ENCODE measurements at places on chromosomes 2 and 18.

- DNase-seq, result no peak
Measured at GRCh38 chr18:6200204-6200774, 214.4 kb downstream of the L3MBTL4 start.

- no peak for DNase-seq
Measured at GRCh38 chr2:172047566-172048507, 37.5 kb upstream of the DLX1 start.

DNA sequence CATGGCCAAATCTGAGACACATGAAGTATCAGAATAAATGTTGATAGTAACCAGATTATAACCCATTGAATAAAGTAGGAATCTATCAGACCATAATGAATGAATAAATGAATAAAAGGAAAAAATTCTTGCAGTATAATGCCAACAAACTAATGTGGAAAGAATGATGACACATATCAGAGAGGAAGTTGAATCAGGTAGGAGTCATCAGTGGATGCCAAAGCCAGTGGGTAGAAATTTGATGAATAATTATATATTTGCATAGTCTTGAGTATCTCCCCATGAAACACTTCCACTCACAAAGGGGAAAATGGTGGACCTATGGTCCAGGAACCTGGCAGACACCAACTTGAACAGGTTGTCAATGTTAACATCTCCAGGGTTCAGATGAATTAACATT lies 68.6 kb downstream of the GALNT3 start:
- no peak for DNase-seq

DNA sequence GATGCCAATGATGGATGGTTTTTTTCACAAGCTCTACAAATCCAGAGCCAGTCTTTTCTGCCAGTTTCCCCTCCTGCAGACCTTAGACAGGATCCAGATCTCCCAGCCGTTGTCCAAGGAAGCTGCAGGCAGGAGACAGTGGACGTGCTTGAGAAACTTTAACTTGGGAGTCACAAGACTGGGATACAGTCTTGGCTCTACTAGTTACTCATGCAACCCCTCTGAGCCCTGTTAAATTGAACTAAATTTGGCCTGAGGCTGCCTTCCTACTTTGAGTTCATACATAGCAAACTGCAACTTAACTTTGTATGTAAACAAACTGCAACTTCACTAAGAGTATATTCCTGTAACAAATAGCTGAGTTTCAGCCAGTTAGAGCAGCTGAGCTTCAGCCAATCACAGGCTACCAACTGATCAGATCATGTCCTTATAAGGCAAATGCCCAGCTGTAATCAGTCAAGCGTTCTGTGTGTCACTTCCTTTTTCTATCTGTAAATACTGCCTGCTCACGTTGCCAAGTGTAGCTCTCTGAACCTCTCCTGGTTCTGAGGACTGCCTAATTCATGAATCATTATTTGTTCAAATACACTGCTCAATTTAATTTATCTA lies 140.9 kb downstream of the CAPN13 start:
- DNase-seq, result no peak

GRCh38 chr18:41820784-41821183 lies 134.2 kb upstream of the PIK3C3 start:
- DNase-seq, result no peak

DNA sequence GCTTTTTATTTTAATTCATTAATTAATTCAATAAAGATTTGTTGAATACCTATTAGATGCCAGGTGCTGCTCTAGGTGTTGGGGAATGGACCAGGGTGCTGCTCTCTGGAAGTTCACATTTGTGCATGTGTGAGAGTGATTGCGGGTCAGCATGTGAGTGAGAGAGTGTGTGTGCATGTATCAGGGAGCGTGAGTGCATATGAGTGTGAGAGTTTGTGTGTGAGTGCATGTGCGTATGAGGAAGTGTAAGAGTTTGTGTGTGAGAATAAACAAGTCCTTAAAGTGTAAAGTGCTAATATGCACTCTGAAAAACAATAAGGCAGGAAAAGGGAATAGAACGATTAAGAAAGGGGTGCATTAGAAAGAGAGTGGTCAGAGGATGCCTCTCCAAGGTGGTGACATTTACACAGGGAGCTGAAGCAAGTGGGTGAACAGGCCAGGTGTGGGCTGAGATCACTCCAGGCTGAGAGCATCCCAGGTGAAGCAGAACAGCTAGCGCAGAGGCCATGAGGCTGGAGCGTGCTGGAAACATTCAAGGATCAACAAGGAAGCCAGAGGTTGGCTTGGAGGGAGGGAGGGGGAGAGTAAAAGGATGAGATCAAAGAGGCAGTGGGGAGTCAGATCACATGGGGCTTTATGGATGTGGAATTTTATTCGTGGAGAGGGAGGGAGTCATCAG lies 50.5 kb upstream of the SLC1A4 start:
- no peak for DNase-seq

GRCh38 chr2:85178980-85179411 lies 45.8 kb downstream of the TCF7L1 start:
- no peak for DNase-seq

DNA sequence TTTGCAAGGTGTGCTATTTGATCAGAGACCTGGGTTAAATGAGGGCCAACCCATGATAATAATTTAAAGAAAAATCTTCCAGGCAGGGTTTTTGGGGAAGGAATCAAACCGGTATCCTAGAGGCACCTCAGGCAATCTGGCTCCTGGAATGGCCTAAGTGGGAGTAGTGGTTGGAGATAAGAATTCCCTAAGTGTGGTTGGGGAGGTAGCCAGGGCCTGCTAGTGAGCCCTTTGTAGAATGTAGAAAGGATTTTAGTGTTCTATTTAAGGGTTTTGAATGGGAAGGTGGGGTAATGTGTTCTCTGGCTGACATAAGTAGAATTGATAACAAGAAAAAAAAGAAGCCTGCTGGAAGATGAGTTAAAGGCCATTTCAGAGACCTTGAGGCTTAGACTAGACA lies 422.2 kb downstream of the XIRP2 start:
- no peak for DNase-seq

DNA sequence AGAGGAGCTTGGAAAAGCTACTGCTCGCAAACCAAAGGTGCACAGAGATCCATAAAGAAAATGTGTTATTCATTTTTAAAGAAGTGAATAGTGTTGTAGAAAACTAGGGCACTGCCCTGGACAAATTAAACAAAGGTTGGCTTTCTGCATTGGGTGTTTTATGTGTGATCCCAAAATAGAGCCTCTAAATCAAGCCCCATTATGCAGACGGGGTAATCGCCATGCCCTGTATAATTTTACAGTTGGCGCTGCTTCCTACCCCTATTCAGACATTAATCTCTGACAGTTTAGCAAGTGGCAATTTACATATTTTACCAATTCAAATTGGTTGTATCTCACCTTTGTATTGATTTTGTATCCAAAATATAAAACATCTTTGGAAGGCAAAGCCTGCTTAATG lies 109.1 kb downstream of the PID1 start:
- no peak for DNase-seq

GRCh38 chr2:116467243-116467642 lies 1347.2 kb upstream of the DDX18 start:
- no peak for DNase-seq

- no peak for DNase-seq
Measured at GRCh38 chr2:129247751-129248150, 731.7 kb upstream of the RAB6C start.

GRCh38 chr2:4670331-4670730 lies 967.0 kb downstream of the DCDC2C start:
- DNase-seq, result no peak

- no peak for DNase-seq
Measured at GRCh38 chr2:158319269-158319668, 137.3 kb downstream of the CCDC148 start.

- no peak for DNase-seq
Measured at GRCh38 chr2:71685073-71685848, 231.9 kb downstream of the DYSF start.

DNA sequence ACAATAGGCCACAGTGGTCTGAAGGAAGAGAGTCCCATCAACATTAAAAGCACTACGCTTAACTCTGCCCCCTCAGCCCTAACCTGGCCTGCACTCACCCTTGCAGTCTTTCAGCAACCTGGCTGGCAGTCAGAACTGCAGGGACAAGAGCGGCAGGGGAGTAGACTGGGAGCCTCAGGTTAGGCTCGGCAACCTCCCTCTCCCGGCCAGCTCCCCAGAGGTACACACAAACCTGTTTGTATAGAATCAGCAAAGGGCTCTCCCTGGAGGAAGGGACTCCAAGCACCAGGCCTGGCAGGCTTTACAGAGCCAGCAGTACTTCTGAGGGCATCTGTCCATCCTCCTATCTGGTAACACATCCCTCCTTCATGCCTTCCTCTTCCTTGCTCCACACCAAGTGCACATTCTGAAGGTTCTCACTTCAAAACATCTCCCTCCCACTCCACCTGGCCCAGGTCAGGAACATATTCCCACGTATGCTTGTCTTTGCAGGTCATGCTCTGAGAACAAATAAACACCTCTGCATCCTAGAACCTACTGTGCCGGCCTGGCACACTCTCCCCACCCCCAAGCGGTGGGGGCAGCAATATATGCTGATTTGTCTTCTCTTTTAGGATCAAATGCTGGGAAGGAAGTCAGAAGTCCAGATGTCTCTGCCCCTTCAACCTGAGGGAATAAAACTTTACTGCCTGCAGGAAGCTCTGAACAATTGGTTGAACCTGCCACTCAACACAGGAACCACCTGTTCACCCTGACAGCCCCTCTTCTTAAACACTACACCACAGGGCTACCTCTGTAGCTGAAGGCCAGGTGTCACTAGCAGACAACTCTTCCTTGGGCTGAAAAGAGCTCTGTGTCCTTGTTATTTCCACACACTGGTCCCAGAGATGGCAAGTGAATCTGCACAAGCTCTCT lies 12.6 kb upstream of the SFXN5 start:
- no peak for DNase-seq

- no peak for DNase-seq
Measured at GRCh38 chr2:192327576-192327975, 132.8 kb upstream of the TMEFF2 start.

DNA sequence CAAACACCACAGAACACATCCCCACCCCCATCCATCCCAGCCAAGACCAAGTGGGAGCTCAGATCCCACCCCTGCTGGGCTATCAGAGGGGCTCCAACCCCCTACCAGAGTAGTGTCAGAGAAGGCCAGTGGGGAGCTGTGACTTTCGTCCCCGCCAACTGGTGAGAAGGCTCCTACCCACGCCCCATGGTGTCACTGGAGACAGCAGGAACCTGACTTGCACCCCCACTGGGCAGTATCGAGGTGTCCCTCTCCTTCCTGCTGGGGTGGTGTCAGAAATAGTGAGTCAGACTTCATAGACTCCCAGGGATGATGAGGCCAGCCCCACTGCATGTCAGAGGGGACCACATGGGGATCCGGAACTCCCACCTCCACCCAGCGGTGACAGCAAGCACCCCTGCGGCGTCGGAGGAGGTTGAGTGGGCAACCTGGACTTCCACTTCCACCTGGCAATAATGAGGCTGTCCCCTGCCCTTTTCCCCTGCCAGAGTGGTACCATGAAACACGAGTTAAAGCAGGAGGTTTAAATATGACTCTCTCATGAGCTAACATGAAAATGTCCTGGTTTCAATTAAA lies 106.7 kb downstream of the CTIF start:
- DNase-seq, result no peak

DNA sequence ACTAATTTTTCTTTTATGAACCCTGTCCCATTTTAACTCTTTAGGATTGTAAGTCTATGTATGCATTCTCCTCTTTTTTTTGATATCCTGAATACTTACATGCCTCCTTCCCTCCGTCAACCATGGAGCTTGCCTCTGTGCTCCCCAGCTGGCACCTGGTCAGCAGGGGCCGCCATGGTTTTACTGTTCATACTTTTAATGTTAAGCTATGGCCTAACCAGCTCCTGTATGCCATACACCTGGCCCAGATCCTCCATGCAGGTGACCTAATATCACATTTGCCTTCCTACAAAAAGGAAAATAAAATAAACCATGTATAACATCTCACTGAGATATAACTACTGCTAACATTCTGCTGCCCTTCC lies 283.1 kb upstream of the TRIB2 start:
- DNase-seq, result peak; percentile 27

- no peak for DNase-seq
Measured at GRCh38 chr18:56124186-56124585, 514.2 kb downstream of the TXNL1 start.

Measured in CD4-positive, alpha-beta T cell treated with Interleukin-21 for 1 hour (primary cell).